HS-5 (cell line): ENCODE measurements at places on chromosomes 7 and 10.

- DNase-seq: no peak
Measured at GRCh38 chr10:128296253-128297007, 170.2 kb upstream of the MKI67 start.

DNA sequence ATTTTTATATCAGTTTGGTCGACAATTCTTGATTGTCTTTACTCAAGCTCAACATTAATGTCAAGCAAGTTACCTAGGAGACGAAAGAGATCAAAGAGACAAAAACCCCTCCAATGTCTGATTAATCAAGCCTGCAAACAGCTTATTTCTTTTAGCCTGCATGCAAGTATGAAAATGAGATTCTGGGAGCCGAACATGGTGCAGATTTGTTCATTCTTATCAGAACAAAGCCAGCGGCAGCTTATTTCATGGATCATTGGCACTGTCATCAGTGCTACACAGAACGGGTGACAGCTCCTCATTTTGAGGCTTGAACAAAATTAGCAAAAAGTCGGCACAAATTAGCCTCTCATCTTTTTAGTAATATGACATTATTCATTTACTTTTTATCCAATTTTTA lies 26.5 kb downstream of the FAM204A start:
- DNase-seq: no peak

- DNase-seq: no peak
Measured at GRCh38 chr10:97573021-97573420, 442 bp downstream of the ANKRD2 start.

DNA sequence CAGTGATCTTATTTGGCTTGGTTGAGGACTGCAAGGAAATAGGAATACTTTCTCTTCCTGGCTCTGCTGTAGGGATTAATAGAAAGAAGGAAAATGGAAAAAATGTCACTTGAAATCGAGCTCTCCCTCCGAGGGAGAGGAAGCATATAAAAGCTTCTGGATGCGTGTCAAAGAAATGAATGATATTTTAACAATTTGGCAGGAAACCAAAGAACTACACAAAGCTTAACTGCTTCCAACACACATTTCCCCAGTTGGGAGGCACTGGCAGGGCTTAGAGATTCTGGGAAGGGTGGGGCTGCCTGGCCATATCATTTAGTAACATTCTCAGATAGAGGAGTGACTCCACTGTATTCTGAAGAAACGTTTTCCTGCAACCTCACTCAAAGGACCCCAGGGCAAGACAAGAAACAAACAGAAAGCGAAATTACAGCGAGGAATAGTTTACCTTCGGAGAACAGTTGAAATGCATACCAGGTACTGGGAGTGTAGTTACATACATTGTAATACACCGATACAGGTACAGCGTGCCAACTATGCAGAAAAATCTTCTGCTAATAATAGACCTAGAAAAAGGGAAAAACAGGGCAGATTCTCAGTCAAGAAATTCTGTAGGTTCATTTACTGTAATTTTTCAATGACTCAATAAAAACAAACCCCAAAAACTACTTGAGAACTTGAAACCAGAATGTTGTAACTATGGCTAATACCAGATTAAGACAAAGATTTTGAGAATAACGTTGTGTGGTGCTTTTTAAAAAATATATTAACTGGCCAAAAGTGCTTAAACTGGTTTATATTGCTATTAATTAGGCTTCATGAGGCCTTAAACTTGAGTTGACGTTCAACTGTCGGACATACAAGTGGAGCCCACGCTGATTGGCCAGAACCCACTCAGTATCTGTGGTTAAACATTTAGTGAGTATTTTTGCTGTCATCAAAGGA lies 75.7 kb upstream of the ASAH2 start:
- DNase-seq: peak; percentile 67

- no peak for DNase-seq
Measured at GRCh38 chr10:75294031-75294437, 58.3 kb upstream of the COMTD1 start.

DNA sequence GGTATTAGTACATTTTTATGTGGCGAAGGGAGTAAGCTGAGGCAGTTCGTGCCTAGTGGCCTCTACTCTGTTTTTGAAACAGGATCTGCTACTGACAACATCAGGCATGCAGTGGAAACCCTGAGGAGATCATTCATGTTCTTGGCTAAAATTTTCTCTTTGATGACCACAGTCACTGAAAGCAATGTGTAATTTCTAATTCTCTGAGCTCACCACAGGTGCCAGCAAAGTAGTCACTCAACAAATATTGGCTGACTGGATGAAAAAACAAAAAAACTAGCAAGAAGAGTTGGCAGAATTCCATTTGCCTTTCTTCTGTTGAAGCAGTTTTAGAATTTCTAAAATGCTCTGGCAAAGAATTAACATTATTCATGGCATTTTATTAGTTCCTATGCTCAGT lies 176.5 kb upstream of the KCTD7 start:
- DNase-seq: no peak

- DNase-seq: peak; percentile 92
Measured at GRCh38 chr7:55065079-55065478, 46.3 kb downstream of the EGFR start.

DNA sequence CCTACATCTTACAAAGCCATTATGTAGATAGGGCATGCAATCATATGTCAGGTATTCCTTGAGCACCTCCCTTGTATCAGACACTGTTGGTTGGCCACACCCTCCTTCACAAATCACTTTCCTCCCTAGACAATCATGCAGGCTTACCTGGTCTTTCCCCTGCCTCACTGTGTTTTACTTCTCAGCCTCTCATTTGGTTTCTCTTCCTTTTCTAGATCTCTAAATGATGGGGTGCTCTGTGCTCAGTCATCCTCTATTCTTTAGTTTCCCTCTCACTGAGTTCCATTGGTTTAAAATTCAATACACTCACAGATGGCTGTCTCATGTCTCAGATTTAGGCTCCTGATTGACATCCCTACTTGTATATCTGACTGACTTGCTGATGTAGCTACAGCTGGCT lies 31.4 kb downstream of the ANK3 start:
- DNase-seq: no peak

- no peak for DNase-seq
Measured at GRCh38 chr10:43959364-43960134, 310.9 kb upstream of the ZNF32 start.

DNA sequence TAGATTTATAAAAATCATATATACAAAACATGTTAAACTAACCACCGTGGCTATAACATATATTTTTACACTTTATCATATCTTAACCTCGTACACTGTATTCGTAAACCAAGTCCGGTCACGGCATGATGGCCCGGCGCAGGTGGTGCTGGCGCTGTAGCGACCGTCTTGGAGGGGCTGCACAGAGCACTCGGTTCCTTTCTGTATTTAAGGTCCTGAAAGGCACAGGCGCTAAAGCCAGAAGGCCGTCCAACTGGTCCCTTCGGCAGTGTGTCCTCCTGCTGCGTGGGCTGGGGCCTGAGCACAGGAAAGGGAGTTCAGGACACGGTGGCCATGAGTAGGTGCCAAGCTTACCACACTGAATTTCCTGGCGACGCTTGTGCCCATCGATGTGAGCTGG lies 33.8 kb downstream of the AMZ1 start:
- DNase-seq: no peak

DNA sequence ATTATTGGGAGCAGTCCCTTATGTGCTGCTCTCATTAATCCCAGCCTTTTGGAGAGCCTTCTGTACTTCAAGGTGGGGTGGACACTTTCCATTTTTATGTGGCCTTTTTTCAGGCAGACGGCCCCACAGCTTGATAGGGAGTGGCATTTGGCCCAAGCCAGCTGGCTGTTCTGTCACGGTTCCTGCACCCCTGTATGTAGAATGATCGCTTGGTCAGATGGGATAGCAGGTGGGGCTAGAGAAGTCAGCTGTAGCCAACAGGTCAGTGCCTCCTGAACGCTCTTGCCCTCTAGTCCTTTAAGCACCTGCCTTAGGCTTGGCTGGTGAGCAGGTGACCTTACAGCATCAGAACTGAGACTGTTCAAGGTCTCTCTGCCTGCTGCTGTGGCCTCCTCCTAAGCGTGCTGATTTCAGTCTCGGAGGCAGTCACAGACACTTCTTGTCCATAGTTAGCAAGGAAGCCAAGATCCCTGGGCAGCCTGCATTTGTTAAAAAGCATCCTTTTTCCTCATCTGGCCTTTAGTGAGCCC lies 95.3 kb downstream of the LRRC4 start:
- no peak for DNase-seq

- no peak for DNase-seq
Measured at GRCh38 chr10:126684171-126684745, 13.8 kb upstream of the C10orf90 start.

DNA sequence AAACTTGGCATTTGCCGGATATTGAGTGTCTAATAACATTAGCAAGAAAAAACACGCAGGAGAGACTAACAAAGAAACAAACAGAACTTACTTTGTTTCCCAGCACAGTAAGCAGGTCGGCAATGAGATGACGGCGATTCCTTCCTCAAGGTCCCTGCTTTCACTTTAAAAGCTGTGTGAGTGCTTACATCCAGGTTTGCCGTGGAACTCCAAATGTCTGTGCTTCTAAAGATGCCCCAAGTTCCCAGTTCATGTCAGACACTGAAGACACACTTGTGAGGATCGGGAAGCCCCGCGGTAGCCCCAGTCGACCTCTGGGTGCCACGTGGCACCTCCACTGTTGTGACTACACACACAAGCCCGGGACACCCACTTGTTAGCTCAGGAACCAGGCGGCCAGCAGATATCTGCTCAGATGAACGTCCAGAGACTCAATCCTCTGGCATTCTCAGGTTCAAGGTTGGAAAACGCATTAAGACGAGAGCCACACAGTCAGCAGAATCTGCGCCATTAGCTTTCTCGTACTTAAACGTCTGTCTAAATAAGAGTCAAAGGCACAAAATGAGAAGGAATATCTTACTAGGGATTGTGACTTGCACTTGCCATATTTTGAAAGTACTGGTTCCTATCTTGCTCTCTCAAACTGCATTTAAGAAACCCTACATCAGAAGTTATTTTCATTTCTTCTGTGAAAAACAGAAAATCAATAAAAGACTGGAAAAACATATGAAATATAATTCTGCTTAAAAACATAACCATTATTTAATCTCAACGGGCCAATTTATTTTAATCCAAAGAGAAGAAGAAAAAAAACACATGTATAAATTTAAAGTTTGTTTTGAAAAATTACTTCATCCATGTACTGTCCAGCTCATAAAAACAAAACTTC lies 207.6 kb upstream of the KLF14 start:
- no peak for DNase-seq

GRCh38 chr10:67784474-67784873 lies 53.5 kb downstream of the DNAJC12 start:
- DNase-seq: no peak

DNA sequence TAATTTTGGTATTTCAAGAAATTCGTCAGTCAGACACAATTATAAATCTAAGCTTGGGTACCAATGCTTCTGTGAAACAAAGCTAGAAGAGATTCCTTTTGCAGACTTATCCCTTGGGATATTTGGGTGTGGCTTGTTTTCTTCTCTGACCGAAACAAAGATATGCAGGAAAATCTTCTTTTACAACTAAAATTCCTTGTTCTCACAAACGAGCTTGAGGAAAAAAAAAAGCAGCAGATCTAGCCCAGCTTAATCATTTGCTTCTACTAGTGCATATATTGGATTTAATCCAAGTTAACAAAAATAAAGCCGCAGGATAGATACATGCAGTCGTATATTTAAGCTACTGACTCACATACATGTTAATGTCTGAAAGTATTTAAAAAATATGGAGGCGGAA lies 104.2 kb downstream of the PRTFDC1 start:
- DNase-seq: no peak

DNA sequence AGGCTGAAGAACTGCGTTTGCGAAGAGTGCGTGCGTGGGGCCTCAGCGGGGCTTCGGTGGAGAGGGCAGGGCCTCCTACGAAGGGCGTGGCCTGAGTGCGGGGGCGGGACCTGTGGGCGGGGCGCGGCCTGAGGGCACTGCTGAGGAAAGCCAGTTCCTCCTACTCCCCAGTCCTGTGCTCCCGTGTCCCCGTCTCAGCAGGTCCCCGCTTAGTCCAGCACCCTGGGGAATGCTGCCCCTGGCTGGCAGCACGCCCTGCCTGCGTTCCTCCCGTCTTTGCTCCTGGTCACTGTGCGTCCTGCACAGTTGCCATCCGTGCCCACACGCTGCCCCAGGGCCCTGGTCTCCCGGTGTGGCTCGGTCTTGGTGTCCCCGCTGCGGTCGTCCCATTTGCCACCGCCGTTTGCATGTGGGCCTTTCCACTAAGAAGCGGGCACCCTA lies 177.1 kb downstream of the ZNF248 start:
- DNase-seq: no peak

DNA sequence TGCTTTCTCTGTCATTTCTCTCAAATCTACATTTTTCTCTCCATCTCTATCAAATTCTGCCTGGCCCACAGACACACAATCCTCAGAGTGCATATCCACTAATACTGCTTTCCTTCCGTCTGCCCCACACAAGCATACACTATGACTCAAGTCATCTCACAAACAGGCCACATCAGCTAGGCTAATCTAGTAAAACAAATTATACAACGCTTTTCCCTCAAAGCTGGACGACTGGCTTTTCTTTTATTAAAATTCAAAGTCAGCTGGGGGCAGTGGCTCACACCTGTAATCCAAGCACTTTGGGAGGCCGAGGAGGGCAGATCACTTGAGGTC lies 161.1 kb downstream of the FAM107B start:
- no peak for DNase-seq

GRCh38 chr10:70331160-70331485 lies 47.3 kb upstream of the NPFFR1 start:
- no peak for DNase-seq

DNA sequence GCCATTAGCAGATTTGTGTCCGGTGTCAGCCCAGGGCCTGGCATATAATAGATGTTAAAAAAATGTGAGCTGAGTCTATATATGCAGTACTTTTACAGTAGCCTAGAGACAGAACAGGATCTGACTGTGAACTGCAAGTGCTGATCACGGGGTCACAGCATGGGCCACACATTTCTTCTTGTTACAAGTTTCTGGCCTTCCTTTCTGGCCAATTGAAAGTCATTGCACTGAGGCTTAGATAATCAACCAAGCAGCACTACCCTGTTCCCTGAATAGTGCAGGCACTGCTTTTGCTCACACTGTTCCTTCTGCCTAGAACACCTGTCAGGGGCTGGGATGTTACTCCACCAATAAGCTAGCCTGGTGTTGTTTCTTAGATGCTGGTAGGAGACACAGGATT lies 5.4 kb upstream of the MARVELD1 start:
- no peak for DNase-seq

DNA sequence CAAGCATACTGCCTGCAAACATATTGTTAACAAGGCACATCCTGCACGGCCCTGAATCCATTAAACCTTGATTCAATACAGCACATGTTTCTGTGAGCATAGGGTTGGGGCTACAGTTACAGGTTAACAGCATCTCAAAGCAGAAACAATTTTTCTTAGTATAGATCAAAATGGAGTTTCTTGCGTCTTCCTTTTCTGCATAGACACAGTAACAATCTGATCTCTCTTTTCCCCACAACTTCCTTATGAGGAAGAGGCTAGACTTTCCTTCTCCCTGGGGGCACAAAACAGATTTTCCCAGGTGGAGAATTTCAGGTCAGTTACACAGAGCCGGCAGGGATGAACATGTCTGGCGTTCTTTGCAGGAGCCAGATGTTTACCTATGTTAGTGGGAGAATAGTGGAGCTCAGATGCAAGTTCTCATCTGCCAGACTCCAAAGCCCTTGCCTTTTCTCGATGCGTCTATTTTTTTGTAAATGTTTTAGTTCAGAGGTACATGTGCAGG lies 37.5 kb upstream of the PFKFB3 start:
- DNase-seq: no peak
